EL (cell line): ENCODE measurements at places on chromosomes 2 and 18.

DNA sequence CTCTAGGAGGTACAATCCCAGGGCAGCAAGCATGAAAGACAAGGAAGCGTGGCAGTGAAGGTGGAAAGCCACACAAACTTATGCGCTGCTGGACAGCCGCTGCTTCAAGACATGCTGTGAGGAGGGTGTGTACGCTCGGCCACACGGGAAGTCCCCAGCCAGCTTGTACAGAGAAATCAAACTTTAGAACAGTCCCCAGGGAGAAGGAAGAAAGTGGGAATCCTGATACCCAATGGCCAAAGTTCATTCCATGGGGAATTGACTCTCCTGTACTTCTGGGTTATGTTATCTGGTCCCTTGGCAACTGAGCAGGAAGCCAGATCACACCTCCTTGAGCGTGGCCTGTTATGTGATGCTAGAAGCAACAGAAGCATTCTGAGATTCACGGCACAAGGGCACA lies 86.1 kb upstream of the BOD1L2 start:
- DNase-seq = no peak

DNA sequence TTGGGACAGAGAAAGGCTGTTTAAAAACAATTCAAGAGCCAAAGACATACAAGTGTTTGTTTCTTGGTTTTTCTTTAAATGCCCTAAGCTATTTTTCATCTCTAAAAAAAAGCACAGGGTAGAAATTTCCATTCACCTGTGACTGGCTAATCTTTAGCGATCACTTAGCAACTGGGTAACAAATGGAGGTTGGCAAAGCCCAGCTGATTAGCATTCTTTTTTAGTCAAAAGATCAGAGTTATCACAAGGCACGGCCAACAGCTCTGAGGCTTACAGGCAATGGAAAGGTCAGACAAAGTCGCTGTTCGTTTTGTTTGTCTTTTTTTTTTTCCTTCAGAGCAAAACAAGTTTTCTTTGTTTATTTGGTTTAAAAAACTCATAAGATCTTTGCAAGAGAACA lies 29.0 kb upstream of the TTR start:
- no peak for DNase-seq

GRCh38 chr2:53530126-53530525 lies 237.5 kb upstream of the CHAC2 start:
- DNase-seq = no peak

GRCh38 chr2:115384399-115384798 lies 942.0 kb downstream of the DPP10 start:
- DNase-seq = no peak

DNA sequence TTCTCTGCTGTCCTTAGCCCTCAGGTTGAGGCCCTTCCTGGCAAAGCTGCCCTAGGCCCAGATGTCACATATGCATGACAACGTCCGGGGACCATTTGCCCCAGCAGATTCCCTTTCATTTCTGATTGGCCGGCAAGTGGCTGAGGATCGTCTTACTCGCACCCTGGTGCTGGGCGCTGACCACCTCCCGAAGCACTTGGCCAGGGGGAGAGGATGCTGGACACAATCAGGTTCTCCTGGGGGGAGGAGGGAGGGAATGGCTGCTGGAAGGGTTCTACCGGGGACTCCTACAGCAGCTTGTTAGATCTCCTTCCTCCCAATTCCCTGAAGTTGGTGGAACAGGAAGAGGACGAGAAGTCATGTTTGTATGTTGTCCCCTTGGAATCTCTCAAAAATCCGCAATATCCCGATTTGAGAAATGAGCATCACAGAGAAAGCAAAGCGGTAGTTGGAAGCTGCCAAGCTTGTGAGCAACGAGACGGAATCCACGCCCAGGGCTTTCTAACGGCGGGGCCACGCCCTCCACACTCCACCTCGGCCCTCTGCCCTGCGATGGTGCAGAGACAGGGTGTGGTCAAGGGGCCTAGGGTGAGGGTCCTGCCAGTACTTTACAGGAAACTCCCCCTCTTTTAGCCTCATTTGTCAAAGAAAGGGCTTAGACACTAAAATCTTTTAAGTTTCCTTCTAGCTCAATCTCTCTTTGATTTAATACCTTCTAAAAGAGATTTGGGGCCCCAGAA lies 61.8 kb upstream of the YWHAQ start:
- no peak for DNase-seq
